Eye (tissue), 1 donor: ENCODE measurements at places on chromosomes 5 and 9.

DNA sequence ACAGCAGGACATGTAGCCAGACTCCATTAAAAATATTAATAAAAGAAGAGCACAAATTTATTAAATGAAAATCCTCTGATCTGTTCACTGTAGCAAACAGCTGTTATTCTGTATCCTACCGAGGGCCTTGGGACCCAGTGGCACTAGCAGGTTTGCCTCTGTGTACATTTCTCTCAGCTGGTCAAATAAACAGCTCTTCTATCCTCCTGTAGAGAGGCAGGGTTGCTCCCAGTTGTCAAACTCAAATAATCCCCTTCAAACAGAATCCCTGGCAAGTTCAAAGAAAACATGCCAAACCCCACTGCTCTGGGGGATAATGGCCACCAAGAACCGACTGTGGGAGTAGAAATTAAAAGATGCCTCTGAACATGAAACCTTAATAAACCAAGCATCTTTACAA, 1262.0 kb upstream of the DMAC1 start:
- no peak for DNase-seq

- no peak for DNase-seq
Observed at GRCh38 chr5:62144401-62145022, 161.5 kb upstream of the KIF2A start.

- DNase-seq = no peak
Observed at GRCh38 chr5:159891371-159891770, 24.9 kb upstream of the ADRA1B start.

- DNase-seq = peak; percentile 82
Observed at GRCh38 chr5:157384971-157385709, 74.9 kb upstream of the NIPAL4 start.

- DNase-seq = no peak
Observed at GRCh38 chr9:88399966-88400365, 11.7 kb downstream of the SPIN1 start.

GRCh38 chr9:76571288-76571687, 112.3 kb downstream of the GCNT1 start:
- DNase-seq = no peak

- DNase-seq = no peak
Observed at GRCh38 chr5:93612855-93613243, 29.8 kb downstream of the NR2F1 start.

- peak; percentile 62 for DNase-seq
Observed at GRCh38 chr5:43769571-43770355, 166.8 kb downstream of the NNT start.

DNA sequence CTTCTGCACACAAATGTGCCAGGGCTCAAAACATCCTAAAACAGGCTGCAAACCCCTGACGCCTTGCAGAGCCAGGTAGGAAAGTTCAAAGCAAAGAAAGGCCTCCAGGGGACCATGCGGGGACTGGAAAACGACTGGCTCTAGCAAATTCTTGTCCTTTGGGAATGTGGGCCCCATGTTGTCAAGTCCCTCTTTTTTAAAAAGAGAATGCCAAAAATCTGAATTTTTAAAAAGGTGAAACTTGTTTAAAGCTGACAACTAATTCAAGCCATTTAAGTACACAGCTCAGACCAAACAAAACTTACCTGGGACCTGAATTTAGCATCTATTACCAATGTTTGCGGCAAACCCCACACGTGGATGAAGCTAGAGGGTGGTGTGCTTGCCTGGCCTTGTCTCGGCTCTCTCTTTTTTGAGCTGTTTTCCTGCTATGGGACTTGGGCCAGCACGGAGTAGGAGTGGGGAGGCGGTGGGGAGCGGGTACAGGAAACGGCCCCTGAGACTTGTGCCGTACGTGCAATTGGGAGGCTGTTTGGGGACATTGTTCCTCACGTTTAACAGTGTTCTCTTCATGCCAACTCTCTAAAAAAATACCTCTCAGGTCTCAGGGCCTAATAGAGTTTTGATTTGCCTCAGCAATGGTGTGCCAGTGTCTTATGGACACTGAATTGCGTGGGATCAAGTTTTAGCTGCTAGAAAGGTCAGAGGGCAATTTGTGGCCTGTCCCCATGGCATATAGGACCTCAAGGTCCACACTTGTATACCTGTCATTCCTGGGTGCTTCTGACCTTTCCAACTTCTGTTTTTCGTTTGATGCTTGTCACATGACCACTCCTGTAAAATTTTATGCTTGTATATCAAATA, 15.1 kb upstream of the PHF19 start:
- peak; percentile 32 for DNase-seq

GRCh38 chr5:122183098-122183787, 53.9 kb downstream of the ZNF474 start:
- peak; percentile 13 for DNase-seq

GRCh38 chr5:116806836-116807235, 232.2 kb upstream of the SEMA6A start:
- peak; percentile 45 for DNase-seq

DNA sequence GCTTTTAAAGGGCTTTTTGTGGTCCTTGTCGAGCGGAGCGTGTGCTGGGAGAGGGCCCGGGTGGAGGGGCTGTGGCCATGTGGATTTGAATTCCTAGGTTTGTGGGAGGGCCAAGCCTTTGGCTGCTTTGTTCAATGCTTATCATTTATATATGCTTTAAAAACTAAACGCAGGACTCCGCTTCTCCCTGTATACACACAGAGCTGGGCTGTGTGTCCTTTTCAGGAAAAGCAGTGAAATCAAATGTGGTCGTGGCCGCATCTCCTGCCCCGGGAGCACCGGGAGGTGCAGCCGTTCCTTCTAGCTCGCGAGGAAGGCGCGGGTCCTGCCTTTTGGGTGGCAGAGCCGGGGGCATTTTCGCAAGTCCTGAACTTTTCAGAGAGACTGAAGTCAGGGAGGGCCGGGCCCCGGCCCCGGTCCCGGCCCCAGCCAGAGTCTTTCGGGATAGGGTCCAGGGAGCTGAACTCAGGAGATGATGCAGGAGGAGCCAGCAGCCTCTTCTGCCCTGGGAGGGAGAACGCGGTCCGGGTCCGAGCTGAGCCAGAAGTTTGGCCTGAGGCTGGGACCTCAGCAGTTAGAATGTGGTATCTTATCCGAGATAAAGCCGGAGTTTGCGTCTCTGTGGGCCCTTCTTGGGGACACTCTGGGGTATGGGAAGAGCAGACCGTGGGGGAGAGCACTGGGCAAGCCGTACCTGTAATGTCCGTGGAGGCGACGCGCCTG, 158.8 kb downstream of the C9orf152 start:
- peak; percentile 77 for DNase-seq

GRCh38 chr5:27494887-27495286, 456.5 kb upstream of the CDH9 start:
- DNase-seq = no peak

GRCh38 chr5:151240924-151241635, 11.9 kb upstream of the GM2A start:
- no peak for DNase-seq

GRCh38 chr5:148912714-148913398, 86.4 kb downstream of the ADRB2 start:
- peak; percentile 57 for DNase-seq

- peak; percentile 33 for DNase-seq
Observed at GRCh38 chr9:79623799-79624721, 52.3 kb downstream of the TLE4 start.

GRCh38 chr9:129669141-129669718, 3.8 kb downstream of the PRRX2 start:
- DNase-seq = no peak

DNA sequence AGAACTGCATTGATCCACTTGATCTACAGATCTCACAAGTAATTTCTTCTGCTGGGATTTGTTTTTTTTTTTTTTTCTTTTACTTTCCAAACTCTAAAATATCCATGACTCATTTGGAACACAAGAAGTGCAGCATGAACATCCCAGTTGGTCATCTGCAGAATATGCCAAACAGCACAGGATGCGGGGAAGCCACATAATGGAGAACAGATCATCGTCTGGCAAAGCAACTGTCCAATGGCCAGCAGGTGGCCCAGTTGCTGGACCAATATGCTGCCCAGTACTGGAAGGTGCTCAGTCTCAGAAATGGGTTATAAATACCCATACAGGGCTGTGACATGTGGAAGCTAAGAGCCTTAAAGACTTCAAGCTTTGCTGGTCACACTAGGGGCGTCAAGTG, 221.3 kb upstream of the TAS2R1 start:
- DNase-seq = no peak

DNA sequence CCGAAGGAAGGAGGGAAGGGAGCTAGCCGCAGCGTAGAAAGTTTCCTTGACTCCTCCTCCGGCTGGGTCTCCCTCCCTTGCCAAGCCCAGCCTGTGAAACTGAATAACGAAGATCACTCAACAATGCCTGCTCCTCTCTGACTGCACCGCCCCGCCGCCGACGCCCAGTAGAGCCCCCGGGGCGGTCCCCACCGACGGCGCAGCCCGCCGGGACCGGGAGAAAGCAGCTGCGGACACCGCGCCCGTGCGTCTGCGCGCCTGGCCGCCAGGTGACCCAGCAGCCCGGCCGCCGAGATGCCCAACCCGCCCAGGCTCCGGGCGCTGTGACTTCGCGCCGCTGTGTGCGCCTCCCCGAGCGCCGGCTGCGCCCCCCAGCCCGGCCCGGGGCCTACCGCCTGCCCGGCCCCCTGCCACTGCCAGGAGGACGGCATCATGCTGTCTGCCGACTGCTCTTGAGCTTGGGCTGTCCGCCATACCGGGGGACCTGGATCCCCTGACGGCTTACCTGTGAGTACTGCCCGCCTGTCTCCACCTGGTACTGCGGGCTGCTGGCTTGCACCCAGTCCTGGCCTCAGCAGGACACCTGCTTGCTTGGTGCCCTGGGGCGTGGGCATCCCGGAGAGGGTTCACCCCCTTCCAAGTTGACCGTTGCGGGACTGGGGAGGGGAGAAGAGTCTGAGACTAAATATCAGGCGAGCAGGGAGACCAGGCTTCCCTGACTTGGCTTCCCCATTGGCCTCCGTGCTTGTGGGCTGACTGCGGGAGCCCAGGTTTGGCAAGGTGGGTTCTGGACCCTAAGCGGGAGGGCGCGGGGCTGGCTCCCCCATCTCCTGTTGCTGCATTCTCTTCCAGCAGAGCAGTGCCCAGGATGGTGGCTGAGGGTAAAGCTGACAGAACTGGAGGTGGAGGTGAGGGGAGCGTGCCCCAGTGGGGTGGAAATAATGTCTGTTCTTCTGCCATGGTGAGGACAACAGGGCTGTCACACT, 26.2 kb upstream of the SPTLC1 start:
- peak; percentile 68 for DNase-seq

DNA sequence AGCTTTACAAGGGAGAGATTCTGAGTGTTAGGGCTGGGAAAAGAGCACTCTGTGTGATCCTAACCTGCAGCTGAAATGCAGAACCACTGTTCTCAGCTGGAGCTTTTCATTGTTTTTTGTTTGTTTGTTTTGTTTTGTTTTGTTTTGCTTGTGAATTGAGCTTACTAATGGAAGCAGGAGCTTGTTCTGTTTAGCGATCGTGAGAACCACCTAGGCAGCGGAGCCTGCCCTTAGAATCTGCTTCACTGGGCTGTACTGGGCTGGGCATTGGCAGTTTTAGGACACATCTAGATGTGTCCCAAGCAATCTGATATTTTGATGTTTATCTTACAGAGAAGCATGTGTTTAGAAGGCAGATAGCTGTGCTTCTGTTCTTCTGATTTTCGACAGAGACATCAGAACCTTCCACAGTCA, 14.3 kb downstream of the SYK start:
- no peak for DNase-seq

DNA sequence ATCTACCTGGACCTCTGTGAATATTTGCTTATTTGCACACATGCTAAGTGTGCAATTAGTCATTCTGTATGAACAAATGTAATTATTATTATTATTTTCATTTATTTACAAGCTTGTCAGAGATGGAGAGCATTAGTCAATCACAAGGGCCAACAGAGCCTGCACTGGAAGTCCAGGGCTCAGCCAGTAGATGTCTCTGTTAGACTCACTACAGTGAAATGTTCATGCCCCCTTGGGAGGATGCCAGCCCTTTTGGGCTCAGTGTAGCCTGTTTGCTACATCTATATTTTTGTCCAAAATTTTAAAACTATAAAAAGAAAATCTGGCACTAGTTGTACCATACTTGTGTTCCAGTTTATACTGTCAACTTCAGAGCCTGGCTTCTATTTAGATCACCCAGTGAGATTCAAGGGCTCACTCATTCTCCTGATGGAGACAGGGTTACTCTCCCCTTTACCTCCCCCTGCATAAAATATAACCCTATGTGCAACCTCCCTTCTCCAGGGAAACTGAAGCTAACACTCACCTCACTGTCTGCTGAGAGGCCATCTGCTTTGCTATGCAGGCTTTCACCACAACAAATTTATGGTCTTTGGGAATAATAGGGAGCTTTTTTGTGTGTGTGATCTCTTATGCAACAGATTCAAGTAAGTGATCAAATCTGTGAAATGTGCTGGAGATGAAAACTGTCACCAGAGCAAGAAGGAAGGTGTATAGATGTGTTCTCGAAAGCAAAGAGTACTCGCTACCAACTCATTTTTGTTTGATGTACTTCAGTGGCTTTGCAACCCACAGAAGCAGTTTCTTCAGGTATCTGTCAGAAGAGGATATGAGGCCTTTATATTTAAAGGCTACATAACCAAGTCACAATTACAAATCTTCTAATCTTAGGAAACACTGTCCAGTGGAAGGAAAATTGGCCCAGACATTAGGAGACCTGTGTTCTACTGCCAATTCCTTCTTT, 99.9 kb upstream of the TLE4 start:
- DNase-seq = no peak

DNA sequence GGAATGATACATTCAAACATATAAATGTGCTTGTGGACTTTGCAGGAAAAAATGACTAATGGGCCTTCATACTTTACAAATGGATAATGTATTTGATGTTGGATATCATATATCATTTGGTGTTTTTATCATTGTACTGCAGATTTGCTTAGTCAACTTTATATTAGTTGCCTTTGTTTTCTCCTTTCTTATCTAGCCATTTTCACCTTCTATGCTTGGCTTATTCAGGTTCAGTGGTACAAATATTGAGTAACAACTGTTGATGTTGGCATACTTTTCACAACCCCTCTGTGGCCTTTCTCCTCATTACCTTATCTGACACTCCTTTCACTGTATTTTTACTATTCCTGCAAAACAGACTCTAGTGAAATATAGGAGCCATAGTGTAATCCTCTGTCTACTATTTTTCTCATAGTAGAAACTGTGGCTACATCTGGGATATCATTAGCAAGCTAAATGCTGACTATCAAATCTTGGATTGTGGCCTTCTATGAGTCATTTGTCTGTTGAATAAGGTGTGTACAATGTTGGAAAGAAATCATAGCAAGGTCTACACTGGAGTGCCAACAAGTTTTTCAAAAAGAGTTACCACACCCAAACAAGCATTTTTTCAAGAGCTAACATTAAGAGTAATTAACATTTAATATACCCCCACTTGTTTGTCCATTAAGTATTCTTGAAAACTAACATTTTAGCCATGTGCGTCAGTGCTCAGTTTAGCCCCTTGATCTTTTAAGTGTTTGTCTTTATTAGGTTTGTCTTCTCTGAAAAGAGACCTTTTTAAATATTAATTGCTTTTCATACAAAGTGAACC, 330.1 kb downstream of the ADGRV1 start:
- DNase-seq = no peak
